ENCODE measurements at places on chromosomes 16 and 17. TPM values are rescaled to one million over a fixed set of nuclear protein-coding genes. Genes with fewer than 3 reads are reported as not detected.

DNA sequence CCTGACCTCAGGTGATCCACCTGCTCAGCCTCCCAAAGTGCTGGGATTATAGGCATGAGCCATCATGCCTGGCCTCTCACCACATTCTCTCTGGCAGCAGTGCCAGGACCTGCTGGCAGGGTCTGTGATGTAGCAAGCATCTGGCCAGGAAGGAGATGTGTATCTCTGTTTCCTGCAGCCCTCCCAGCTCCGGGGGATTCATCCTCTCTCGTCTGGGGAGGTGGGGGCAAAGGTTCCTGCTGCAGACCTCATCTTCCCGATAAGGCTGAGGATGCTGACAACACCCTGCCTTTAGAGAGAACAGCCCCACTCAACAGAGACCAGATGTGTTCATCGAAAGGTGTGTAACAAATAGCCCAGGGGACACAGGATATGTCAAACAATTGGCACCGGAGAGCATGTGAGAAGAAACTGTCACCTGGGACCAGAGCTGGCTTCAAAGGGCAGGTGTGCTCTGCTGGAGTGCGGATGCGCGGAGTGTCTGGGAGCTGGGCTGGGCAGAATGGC, 54.8 kb upstream of the SEC14L1 start:
- DNase-seq = no peak

DNA sequence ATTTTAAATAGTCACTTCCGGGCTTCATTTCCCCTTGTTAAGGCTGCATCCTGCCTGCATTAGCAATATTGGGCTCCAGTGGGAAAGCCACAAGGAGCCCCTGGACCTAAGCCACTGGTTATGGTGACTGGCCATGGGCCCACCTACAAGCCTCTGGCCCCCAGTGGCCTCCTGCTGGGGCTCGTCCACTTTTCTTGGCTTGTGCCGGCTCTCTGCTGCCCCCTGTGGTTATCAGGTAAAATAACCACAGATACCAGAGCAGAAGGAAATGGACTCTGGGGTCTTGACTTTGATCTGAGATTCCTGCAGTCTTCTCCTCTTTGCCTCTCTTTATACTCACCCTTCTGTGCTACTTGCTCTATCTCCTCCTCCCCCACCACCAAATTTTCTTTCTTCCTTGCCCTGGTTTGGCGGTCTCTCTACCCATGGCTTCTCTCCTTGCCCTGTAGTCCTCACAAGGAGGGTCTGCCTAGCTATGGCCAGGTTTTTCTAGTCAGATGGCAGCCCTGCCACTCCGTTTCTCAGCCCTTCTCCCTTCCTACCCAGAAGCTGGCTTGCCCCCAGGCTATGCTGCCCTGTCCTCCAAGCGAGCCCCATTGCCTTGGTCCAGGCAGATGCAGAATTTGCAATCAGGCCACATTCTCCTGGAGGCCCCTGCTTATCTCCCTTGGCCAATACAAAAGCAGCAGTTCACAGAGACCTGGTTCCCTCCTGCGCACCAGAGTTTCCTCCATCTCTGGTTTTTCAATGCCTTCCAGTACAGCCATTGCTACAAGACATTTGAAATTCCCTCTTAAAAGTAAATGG, 82.9 kb upstream of the RCVRN start:
- DNase-seq = no peak

DNA sequence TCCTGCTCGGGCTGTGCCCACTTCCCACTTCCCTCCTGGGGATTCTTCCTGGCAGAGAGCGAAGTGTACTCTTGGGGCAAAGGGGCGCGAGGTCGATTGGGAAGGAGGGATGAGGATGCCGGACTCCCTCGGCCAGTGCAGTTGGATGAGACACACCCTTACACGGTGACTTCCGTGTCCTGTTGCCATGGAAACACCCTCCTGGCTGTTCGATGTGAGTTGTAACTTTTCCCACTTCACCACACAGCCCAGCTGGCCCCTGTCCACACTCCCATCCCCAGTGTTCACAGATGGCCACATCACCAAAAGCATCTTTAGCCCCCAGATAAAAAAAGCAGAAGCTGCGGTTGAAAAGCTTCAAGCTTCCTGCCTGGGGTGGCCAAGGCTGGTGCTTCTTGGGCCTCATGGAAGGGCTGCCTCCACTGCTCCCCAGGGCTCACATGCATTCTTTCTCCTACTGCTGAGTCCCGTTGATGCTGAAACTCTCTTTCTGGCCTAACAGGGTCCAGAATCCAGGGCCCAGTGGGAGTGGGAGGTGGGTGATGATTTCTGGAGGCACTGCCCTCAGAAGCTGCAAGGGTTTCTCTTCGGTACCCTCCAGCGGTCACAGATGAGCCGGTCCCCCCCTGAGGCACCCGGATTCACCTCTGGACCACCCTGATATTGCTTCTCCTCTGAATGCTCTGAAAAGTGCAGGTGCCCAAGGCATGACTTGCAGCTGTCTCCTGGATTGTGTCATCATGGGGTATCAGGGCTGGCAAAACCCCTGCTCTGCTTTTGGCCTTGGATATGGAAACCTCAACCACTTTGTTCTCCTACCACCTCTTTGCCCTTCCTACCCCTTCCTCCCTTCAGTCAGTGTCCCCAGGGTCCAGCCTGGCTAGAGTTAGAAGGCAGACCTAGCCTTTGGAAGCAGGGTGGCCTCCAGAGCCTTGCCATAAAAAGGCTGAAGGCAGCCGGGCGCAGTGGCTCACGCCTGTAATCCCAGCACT, 2.2 kb upstream of the TRAF4 start:
- DNase-seq = no peak

- no peak for DNase-seq
Observed at GRCh38 chr17:63735691-63736090, 5.9 kb downstream of the STRADA start.

- no peak for DNase-seq
Observed at GRCh38 chr16:6265968-6266367, 1066.7 kb upstream of the RBFOX1 start.

DNA sequence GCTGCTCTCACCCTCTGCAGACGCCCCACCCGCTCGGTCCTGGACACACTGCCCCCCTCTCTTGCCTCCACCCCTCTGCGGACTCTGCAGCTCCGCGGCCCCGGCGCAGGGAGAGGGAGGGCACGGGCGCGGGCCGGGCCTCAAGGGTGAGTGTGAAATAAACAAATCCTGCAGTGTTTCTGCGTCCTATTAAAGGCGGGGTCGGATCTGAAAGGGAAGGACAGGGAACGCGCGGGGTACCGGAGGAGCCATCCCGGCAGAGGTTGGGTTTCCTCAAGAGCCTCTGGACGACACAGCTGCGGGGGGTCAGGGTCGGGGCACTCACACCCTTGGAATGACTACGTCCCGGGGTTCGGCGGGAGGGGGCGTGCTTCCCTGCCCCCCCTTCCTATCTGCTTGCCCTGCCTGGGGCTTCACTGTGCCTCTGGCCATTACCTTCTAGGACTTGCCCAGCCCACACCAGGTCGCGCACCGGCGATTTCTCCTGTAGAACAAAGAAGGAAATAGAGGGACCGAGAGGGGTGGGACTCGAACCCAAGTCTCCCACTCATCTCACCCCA, 466 bp upstream of the HSF4 start:
- no peak for DNase-seq

DNA sequence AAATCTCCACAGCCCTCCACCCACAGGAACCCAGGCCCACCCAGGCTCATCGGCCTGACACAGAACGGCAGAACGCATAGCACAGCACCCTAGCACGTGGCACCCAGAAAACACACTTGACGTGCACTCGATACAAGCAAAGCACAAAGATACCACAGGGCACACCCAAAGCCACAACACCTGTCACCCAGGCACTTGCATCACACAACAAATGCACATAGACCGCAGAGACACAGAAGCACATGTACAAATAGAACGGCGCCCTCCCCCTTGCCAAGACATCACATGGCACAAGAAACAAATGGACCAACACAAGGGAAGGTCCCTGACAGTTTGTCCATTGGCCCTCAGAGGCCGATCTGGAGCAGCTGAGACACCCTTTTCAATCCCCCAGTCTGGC, 147.7 kb upstream of the WSCD1 start:
- no peak for DNase-seq

- no peak for DNase-seq
Observed at GRCh38 chr17:21500064-21500463, 123.9 kb downstream of the KCNJ12 start.

GRCh38 chr17:36546418-36547093, 1.8 kb downstream of the GGNBP2 start:
- DNase-seq = no peak

DNA sequence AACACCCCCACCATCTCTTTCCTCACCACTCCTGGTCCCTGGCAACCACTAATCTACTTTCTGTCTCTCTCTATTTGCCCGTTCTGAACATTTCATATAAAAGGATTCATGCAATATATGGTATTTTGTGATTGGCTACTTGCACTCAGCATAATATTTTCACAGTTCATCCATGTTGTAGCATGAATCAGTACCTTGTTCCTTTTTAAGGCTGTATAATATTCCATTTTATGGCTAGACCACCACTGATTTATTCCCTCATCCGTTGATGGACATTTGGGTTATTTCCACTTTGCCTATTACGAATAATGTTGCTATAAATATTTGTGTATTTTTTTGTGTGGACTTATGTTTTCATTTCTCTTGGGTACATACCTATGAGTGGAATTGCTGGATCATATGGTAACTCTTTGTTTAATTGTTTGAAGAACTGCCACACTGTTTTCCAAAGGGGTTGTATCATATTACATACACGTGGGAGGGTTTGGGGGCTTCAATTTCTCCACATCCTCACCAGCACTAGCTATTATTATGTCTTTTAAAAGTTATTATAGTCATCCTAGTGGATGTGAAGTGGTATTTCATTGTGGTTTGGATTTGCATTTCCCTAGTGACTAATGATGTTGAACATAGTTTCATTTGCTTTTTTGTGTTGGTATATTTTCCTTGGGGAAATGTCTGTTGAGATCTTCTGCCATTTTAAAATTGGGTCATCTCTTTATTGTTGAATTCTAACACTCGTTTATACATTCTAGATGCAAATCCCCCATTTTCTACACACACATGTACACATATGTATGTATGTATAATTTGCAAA, 26.3 kb downstream of the SEC14L5 start:
- no peak for DNase-seq

GRCh38 chr16:74637742-74638453, 28.8 kb downstream of the RFWD3 start:
- no peak for DNase-seq

- no peak for DNase-seq
Observed at GRCh38 chr16:50245417-50246298, 20.7 kb upstream of the ADCY7 start.

DNA sequence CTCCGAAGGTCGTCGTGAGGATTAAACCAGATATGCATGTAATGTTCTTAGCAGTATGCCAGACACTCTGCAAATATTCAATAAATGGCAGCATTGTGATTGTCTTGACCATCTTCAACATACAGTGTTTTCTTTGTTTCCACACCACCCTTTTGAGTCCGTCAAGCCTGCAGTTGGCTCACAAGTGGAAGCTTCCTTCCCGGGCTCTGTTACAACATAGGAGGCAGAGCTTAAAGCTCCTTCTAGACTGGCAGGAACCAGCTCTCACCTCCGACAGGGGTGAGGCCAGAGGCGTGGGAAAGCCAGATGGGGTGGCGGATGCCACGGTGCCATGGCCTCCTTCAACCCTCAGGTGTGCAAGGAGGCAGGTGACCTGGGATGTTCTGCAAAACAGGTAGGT, 138.3 kb downstream of the FOXL1 start:
- no peak for DNase-seq

- DNase-seq = no peak
Observed at GRCh38 chr16:59566446-59566845, 832.3 kb upstream of the GOT2 start.

DNA sequence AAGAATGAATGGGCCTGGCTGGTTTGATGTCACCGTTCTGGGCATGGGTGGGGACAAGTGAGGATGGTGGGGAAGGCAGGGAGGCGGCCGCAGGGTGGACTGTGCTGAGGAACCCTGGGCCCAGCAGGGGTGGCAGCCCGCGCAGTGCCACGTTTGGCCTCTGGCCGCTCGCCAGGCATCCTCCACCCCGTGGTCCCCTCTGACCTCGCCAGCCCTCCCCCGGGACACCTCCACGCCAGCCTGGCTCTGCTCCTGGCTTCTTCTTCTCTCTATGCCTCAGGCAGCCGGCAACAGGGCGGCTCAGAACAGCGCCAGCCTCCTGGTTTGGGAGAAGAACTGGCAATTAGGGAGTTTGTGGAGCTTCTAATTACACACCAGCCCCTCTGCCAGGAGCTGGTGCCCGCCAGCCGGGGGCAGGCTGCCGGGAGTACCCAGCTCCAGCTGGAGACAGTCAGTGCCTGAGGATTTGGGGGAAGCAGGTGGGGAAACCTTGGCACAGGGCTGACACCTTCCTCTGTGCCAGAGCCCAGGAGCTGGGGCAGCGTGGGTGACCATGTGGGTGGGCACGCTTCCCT, 6.5 kb upstream of the SERPINF1 start:
- no peak for DNase-seq

- DNase-seq = no peak
Observed at GRCh38 chr17:47882247-47882646, 13.8 kb upstream of the SP2 start.

- DNase-seq = no peak
Observed at GRCh38 chr17:49861150-49861884, 13.4 kb upstream of the TAC4 start.

DNA sequence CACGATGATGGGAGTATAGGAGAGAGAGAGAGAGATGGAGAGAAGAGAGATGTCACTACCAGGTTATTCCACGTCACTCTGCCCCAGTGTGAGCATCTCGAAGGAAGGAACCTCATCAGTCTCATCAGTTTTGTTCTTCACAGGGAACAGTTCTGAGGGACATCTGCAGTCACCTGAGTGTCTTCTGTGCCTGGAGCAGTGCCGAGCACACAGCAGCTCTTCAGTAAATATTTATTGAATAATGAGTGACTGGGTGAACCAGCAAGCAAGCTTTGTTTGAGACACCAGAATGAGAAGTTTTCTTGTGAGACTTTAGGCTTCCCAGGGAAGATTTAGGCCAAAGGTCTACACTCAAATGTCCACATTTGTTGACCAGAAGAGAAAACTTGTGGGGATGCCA, 142.4 kb upstream of the IRX3 start:
- no peak for DNase-seq

The AGRP gene
- not detected for polyA plus RNA-seq

The PIPOX gene
- 1.8 TPM for polyA plus RNA-seq

The ZG16 gene
- 0.04 TPM for polyA plus RNA-seq

The SLC39A11 gene
- polyA plus RNA-seq = 20.5 TPM

The CNTNAP1 gene
- polyA plus RNA-seq = 8.7 TPM

The PMFBP1 gene
- polyA plus RNA-seq = 3.4 TPM

The CLEC19A gene
- polyA plus RNA-seq = not detected

The CHRNE gene
- 1.2 TPM for polyA plus RNA-seq

All from right lung (tissue), 10 donors.